Stimulated activated CD8-positive, alpha-beta memory T cell treated with anti-CD3 and anti-CD28 coated beads, Interleukin-7, amount 100 ng/mL, for 1 hour (primary cell): ENCODE measurements at places on chromosomes 13 and 19.

DNA sequence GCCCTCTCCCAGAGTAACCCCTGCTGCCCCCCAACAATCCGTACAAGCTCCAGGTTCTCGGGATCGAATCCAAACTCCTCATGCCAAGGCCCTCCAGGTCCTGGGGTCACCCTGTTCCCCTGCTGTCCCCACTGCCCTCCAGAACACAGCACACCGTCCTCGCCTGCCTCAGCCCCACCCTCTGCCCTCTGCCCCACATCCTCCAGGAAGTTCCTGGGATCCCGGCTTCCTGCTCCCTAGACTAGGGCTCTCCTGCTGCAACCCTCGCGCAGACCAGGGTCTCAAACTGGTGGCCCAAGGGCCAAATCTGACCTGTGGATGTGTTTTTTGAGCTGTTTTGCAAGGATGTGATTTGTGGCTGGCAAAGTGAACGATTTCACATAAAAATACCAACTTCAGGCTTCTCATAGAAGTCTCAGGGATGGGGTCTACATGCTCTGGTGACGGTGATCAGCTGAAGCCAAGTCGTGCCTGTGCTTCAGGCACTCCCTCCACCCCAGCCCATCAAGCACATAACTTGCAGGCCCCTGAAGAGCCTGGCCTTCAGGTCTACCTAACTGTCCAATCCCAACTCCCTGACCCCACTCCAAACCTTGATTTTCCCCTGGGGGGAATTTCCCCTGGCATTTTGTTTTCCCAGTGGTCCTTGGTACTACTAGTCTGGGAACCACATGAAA, 1.8 kb downstream of the RABAC1 start:
- DNase-seq = no peak

- no peak for DNase-seq
Measured at GRCh38 chr19:14582894-14583340, at the start of gene CLEC17A. Gene CLEC17A, plus strand, starts transcription at chr19:14583084. Its CDS starts 77 bp downstream, at chr19:14583161.

DNA sequence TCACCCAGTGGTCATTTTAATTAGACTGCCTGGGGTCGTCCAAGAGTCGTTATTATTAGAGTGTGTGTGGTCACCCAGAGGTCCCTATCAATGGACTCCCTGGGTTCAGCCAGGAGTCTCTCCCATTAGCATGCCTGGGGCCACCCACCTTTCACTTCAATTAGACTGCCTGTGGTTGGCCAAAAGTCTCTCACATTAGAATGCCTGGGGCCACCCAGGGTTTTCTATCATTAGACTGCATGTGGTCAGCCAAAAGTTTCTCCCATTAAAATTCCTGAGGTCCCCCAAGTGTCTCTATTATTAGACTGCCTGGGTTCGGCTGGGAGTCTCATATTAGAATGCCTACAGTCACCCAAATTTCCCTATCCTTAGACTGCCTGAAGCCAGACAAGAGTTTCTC, 1472.6 kb downstream of the UQCRFS1 start:
- DNase-seq = no peak

- no peak for DNase-seq
Measured at GRCh38 chr13:58313219-58313618, 681.7 kb downstream of the PCDH17 start.

DNA sequence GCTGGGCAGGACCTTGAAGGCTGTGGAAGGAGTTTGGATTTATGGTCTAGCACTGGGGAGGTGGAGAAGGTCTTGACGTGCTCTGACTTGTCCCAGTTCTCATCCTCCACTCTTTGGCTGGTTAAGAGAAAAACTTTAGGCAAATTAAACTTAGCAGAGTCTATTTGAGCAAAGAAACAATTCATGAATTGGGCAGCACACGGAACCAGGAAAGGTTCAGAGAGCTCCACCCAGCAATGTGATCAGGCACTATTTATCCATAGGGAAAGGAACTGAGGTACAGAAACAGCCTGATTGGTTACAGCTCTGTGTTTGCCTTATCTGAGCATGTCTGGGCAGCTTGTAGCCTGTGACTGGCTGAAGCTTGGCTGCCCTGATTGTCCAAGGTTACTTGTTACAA, 45.4 kb upstream of the CYP2B6 start:
- DNase-seq = no peak

GRCh38 chr13:39353988-39354387, 249.0 kb downstream of the LHFPL6 start:
- DNase-seq = no peak

DNA sequence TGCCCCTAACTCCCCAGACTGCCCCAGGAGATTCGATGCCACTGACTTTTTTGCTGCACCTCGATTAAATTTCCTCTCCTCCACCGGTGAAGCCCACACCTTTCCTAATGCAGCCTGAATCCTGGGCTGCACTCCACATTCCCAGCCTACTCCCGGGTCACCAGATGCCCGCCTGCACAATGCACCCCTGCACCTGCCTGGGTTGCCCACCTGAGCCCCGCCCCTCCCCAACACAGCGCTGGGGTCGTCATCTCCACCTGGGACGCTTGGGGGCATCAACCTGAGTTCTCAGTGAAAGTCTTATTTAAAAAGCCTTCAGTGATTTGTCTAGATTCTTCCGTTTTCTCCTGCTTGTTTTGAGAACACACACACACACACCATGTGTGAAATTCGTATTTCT, 24.5 kb upstream of the DPP9 start:
- no peak for DNase-seq

DNA sequence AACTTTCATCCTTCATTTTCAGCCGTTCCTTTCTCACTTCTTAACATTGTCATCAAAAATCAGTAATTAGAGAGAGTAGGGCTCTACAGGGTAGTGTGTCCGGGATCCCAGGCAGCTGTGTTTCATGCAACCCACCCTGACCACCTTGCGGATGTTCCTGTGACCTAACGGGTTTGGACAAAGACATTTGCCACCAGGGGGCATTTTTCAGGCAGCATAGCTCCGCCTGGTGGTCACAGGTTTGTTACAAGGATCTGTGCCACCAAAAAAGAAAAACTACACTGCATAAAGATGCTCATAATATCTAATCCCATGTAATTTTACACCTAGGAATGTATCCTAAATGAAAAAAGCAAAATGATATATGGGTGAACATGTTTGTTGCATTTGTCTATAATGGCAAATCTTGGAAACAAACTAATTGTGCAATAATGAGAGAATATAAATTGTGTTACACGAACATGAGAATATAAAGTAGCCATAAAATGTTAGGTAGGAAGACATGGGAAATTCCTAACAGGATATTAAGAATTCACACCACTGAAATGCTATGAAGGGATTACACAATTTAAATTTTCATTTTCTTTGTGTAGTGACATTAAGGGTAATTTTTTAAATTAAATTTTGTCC, 123.0 kb downstream of the SLC7A1 start:
- no peak for DNase-seq

DNA sequence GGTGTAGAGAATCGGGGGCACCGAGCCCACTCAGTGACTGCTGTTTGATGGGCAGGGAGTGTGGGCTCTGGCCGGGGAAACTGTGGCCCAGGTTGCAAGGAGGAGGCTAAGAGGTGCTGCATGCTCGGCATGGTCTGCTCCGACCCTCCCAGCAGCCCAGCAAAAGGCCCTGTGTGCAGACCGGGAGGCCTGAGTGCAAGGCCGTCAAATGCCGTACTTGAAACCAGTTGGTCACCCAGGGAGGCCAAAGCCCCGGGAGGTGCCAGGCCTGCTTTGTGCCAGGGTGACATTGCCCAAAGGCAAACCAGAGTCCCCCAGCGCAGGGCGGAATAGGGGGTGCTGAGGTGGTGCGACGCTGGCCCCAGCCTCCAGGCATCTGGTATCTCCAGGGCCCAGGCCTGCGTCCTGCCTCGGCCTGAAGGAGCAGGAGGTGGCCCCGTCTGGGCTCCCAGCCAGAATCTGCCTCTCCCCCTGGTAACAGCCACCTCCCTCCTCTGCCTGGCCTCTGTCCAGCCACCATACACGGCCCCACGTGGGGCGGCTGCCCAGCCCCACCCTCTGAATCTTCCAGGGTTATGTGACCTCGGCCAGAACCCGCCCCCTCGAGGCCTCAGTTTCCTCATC, 4.0 kb downstream of the PIK3R2 start:
- DNase-seq = no peak

GRCh38 chr19:54470991-54471782, 1.9 kb downstream of the CDC42EP5 start:
- DNase-seq = no peak

DNA sequence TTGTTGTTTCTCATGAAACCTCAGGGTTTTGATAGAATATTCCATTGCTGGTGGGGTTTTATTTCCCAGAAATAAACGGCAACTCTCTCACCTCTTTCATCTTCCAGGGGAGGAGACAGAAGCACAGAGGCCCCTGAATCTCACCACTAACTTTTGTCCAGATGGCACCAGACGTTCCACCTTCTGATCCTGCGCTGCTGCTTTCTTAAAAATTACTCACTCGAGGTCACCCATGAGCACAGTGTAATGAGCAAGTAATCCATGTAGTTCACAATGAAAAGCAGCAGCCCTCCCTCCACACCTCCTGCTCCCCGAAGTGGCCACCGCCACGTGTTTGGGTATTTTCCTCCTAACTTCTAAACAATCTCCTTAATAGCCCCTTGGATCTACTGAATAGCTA, 51.3 kb downstream of the TEX29 start:
- no peak for DNase-seq

DNA sequence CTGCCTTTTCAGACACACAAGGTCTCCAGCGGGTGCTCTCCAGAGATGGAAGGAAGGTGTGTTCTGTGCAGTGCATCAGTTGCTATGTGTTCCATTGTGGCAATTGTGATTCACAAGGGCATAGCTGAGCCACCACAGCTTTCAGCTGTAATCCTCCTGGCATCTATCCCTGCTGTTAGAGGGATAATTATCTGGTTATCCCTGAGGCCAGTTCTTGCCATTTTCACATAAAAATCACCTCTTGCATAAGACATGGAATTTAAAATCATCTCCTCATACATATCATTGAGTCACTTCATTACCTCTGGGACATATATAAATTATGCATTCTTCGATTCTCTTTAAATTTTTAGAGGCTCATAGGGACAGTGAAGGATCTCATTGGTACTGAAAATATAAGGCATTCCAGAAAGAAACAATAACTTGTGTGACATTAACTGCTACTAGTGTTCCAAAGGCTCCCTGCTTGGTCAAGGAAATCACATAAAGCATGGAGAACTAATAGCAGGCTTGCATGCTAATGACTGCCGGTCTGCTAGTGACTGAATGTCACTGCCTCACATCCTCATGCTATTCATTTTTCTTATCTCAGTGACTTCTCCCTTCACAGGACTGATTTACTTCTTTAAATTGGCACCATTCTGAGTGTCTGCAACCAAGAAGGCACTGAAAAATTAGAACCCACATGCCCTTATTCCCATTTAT, 214.0 kb downstream of the ENOX1 start:
- DNase-seq = no peak

DNA sequence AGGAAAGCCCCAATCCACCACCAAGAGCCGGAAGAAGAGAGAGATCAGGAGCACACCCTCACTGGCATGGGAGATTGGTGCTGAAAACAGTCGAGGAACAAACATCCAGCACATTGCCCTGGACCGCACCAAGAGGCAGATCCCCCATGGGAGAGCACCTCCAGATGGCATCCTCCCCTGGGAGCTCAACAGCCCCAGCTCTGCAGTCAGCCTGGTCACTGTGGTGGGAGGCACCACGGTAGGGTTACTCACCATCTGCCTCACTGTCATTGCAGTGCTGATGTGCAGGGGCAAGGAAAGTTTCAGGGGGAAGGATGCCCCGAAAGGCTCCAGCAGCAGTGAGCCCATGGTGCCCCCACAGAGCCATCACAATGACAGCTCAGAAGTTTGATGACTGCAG, 110.2 kb downstream of the STOML3 start:
- no peak for DNase-seq

DNA sequence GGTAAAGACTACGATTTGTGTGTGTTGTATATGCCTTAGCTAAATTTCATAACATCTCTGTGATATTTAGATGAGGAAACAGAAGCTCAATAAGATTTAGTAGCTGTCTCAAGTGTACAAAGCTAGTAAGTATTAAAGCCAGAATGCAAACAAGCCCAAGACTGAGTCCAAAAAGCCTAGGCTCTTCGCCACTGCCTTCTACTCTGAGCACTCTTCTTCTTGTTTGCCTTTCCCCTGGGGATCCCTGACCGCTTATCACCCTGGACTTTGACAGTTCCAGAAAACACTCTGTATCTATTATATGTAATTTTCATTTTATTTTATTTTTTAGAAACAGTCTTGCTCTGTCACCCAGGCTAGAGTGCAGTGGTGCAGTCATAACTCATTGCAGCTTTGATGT, 5.8 kb downstream of the TM9SF2 start:
- DNase-seq = no peak

DNA sequence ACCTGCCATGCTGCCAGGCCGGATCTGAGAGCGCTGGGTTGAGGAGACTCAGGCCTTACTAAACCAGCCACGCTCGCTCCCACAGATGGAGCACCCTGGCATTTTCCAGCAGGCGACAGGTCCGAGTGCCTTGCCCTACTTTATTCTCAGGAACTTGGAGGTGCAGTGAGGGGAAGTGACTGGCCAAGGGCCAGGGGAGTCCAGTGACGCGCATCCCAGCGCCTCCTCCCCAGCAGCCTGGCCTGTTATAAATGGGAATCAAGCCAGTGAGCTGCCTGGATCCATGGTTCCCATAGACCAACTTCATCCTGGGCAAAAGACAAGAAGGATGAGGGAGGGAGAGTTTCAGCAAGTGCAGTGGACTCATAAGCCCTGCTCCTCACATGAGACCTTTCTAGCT, 35.5 kb downstream of the TMED1 start:
- no peak for DNase-seq

- no peak for DNase-seq
Measured at GRCh38 chr19:31223740-31224534, 125.3 kb downstream of the TSHZ3 start.
